Activated naive CD8-positive, alpha-beta T cell treated with anti-CD3 and anti-CD28 coated beads for 36 hours (primary cell): ENCODE measurements at places on chromosomes 7 and 10. TPM values are rescaled to one million over a fixed set of nuclear protein-coding genes. Genes with fewer than 3 reads are reported as not detected.

DNA sequence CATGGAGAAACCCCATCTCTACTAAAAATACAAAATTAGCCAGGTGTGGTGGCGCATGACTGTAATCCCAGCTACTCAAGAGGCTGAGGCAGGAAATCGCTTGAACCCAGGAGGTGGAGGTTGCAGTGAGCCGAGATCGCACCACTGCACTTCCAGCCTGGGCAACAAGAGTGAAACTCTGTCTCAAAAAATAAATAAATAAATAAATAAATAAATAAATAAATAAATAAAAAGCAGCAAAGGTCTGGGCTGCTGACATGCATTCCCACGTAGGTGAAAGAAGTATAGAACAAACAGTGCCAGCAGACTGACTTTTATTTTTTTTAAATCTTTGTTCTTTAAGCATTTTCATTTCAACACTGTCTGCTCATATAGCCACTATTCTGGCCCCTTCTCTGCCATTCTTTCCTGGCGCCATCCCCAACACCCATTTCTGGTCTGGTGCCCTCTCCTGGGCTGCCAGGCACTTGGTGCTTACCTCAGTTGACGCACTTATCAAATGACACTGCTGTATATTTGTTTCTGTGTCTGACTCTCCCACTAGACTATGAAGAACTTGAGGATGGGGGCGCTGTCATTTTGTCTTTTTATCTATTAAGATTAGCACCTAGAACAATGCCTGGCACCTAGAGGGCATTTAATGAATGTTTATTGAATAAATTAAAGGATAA lies 15.6 kb downstream of the FAM107B start:
- no peak for DNase-seq
- no peaks in the 10 kb centered on the region for H3K36me3 ChIP-seq
- no peak overlapping the region for H3K27ac ChIP-seq
- H3K27me3 ChIP-seq = no peaks in the 10 kb centered on the region
- no peak overlapping the region for H3K4me3 ChIP-seq

- no peak overlapping the region for H3K27ac ChIP-seq
- no peaks in the 10 kb centered on the region for H3K4me1 ChIP-seq
- no peak overlapping the region for H3K4me3 ChIP-seq
- peaks cover 4% of the 10 kb centered on the region for H3K27me3 ChIP-seq
- no peaks in the 10 kb centered on the region for H3K36me3 ChIP-seq
- no peak for DNase-seq
These were observed 21.6 kb downstream of the TACC2 start for GRCh38 chr10:122010405-122011050.

DNA sequence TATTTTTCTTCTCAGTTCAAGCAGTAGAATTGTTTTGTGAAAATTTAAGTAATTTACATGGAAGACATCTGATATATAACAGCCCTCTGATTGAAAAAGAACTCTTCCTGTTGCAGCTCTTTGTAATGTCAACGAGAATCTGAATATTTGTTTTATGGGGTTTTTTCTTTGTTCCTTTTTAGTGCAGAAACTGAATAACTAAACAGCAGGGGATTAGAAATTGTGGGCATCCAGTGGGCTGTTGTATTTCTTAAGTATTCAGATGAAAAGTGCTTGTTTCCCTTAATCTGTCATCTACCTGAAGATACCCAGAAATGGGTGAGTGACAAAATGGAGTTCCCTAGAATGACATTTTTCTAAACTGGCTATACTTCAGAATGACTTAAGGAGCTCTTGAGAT lies 7.4 kb downstream of the ARL4A start:
- H3K27ac ChIP-seq = no peak overlapping the region
- H3K4me1 ChIP-seq = peaks cover 9% of the 10 kb centered on the region
- no peak for DNase-seq
- H3K36me3 ChIP-seq = no peaks in the 10 kb centered on the region

The VWA2 gene
- total RNA-seq = not detected

The MGMT gene
- total RNA-seq = 20.9 TPM

The PALD1 gene
- total RNA-seq = 3.1 TPM

GRCh38 chr10:12158111-12158510 lies 28.6 kb downstream of the SEC61A2 start:
- no peaks in the 10 kb centered on the region for H3K27me3 ChIP-seq
- DNase-seq = no peak
- no peak overlapping the region for H3K27ac ChIP-seq
- H3K36me3 ChIP-seq = peaks cover 8% of the 10 kb centered on the region
- no peaks in the 10 kb centered on the region for H3K4me1 ChIP-seq

DNA sequence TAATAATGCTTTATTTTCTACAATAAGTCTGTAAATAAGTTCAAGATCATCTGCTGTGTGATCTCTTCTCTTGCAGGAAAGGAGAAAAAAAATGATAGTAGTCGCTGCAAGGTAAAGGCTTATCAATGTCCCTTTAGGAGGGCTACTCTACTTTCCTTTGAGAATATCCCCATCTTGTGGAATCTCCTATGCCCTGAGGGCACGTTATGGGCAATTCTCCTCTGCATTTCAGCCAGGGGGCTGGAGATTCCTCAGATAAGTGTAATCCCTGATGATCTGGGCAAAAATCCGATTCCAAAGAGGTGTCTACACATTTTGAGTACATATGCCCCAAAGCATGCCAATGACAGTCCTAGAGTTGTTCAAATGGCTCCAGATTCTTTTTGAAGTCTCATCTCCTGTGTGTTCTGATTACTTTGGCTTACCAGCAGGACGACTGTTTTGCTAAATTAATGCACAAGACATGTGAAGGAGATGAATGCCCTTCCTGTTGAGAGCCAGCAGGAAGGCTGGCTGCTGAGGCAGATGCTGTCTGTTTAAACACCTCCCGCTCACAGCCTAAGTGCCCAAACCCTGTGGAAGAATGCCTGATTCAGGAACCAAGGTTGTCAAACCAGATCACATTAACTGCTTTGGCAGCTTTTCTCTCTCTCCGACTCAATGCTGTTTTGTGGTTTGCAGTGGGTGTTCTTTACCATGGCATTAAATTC lies 171.2 kb upstream of the COL1A2 start:
- H3K4me3 ChIP-seq = no peak overlapping the region
- H3K27me3 ChIP-seq = no peaks in the 10 kb centered on the region
- no peak for DNase-seq
- H3K36me3 ChIP-seq = no peaks in the 10 kb centered on the region

- DNase-seq = no peak
- H3K4me3 ChIP-seq = no peak overlapping the region
- H3K4me1 ChIP-seq = no peaks in the 10 kb centered on the region
- peaks cover 11% of the 10 kb centered on the region for H3K36me3 ChIP-seq
- H3K27me3 ChIP-seq = no peaks in the 10 kb centered on the region
These were observed 51.7 kb downstream of the CREM start for GRCh38 chr10:35178331-35178730.

DNA sequence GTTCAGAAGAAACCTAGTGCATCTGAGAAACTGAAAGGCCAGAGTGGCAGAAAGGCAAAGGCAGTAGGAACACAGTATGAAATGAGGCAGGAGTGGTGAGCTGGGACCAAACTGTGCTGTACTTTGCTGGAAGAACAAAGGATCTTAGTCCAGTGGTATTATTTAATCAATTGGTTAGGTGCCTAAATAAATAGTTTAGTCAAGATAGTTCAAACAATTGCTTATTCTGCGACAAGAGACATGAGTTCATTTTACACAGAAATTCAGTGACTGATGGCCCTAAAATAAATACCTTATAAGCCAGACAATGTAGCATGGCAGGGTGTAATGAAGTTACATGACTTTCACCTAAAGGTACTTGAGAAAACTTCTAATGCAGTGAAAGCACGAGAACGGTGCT lies 181.8 kb upstream of the LRRN3 start:
- H3K27ac ChIP-seq = no peak overlapping the region
- peaks cover 23% of the 10 kb centered on the region for H3K4me1 ChIP-seq
- peaks cover 9% of the 10 kb centered on the region for H3K36me3 ChIP-seq

- H3K27ac ChIP-seq = no peak within 1 kb of the TSS
- H3K36me3 ChIP-seq = no peaks in the 10 kb centered on the region
- no peak for DNase-seq
- H3K4me3 ChIP-seq = no peak within 1 kb of the TSS
These were observed at the start of gene PTN for GRCh38 chr7:137343281-137343841. Gene PTN, minus strand, starts transcription at chr7:137343733. Its CDS starts 88,760 bp downstream, at chr7:137254973.

- no peak overlapping the region for H3K4me3 ChIP-seq
- peaks cover 56% of the 10 kb centered on the region for H3K27me3 ChIP-seq
- H3K4me1 ChIP-seq = peaks cover 23% of the 10 kb centered on the region
These were observed 97.2 kb upstream of the INSYN2A start for GRCh38 chr10:127293640-127294039.
